Stimulated activated CD8-positive, alpha-beta memory T cell treated with anti-CD3 and anti-CD28 coated beads, Interleukin-2, amount 100 ng/mL, for 48 hours (primary cell): ENCODE measurements at places on chromosomes 5 and 9.

GRCh38 chr5:52870448-52870847, 82.7 kb downstream of the ITGA1 start:
- no peak for DNase-seq

GRCh38 chr9:134175291-134175807, 11.0 kb upstream of the RNU6ATAC start:
- no peak for DNase-seq

DNA sequence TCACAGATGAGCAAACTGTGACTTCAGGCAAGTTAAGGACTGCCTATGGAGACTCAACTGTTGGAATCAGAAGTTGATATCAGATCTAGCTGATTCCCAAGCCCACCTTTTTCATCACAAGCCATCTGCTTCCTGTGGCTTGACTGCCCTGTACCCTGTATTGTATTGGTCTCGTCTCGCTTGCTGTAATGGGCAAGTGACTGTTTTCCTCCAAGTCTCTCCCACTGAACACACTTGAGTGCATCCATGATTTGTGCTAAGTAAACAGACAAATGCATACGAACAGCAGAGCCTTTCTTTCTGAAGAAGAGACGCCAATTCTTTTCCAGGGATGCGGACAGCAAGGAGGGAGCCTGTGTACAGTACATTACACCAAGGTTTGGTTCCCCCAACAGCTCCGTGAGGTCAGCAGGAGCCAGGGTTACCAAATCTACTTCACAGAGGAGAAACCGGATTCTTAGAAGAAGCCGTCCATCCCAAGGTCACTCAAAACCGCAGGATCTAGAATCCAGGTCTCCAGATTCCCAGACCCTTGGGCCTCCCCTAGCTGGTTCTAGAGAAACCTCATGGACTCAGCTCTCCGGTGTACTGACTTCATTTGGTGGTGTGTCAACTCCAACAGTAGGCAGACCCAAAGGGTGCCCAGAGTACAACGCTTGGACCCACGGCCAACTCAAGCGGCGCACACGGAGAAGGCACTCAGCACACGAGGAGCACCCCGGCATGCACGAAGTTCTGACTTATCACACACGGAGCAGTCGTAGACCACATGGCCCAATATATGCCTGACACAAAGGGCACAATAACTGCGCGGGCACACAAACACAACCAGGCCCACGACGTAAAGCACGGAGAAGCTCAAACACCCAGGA, 1.1 kb downstream of the BAG1 start:
- DNase-seq: no peak

DNA sequence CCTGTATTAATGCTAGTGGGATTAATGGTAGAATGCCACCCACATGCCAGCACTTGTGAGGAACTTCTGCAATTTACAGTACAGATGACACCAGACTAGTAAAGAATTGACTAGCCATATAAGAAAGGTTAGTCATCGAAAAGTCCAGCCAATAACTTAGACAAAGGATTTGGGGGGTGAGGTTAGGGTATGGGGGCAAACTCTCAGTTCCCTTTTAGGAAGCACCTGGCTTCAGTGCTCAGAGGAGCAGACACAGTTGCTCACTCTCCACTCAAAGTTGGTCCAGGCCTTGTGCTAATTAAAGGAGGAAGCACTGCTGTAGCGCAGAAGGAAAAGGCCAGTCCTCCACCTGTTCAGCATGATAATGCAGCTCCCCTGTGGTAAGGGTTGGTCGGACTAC, 25.2 kb downstream of the TGFBR1 start:
- DNase-seq: no peak

DNA sequence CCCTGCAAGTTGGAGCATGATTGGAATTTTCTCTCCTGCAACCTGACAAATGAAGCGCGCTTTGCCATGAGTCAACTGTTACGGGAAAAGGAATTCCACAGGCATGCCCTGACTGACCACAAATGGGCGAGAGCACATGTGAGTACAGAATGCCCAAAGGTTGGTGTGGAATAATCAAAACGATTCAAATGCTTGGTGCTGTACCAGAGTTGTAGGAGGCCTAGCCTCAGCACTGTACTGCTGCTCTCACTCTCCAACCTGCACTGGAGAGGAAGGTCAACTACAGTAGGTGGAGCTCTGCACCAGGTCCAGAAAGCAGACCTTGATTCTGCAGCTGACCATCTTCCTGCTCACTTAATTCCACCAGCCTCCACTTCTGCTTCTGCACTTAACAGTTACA, 406.9 kb upstream of the ACTBL2 start:
- DNase-seq: no peak
